ENCODE measurements at places on chromosomes 12 and 14.

GRCh38 chr12:62966990-62967506 is 32.1 kb upstream of the PPM1H start:
- DNase-seq = no peak

- peak; percentile 42 for DNase-seq
Measured at GRCh38 chr12:19410211-19410610, 29.1 kb upstream of the AEBP2 start.

DNA sequence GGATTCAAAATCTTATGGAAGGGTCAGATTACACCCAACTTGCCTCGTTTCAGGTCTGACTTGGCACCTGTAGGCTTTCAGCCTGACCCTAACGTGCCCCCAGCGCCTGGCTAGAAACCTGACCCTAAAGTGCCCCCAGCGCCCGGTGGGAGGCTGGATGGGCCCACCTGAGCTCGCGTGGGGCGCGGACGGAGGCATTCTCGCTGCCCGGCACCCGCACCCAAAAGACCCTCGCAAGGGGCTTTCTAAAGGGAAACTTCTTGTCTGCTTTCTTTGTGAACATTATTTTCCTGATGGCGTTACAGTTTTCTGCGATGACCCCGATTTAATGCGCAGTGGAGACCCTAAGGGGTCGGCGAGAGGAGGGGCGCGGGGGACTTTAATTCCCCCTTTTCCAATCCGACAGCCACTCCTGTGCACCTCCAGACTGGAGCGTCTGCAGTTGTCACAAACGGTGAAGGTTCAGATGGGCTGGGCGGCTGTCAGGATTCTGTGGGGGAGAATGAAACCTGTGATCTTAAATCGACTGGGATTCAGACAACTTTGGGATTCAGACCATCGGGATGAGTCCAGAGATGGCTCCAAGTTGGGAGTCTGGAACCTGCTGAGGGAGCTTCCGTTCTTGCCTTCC is 751 bp upstream of the HRK start:
- DNase-seq = no peak

GRCh38 chr12:126807312-126807865 is 1459.6 kb upstream of the TMEM132C start:
- DNase-seq = no peak

- peak; percentile 42 for DNase-seq
Measured at GRCh38 chr12:3202734-3203446, 125.7 kb downstream of the TSPAN9 start.

DNA sequence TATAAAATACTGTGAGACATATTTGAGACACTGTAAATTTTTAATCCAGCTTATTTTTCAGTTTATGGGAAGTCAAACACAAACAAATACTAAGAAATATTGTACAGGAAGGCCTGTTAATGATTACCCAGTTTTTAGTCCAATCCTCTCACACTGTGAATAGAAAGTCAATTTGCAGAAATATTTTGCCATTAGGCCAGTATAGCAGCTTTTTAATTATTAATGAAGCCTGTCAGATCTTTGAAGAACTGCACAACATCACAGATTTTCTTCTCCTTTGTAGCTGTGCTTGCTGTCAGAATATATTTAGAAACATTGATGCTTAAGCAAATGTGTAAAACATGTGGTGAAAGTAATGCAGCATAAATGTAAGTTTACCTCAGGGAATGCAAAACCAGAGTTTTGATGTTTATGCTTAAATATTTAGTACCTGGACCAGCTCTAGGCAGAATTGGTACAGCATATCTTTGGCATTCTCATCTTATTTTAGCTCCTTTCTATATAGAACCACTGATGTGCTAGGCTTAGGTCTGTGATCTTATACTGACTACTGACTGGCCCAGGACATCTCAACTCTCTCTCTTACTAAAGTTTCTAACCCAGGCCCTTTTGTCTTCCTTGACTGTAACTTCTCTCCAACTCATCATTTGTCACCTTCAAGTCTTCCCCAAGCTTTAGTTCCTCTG is 230.8 kb upstream of the NAV3 start:
- DNase-seq = no peak

DNA sequence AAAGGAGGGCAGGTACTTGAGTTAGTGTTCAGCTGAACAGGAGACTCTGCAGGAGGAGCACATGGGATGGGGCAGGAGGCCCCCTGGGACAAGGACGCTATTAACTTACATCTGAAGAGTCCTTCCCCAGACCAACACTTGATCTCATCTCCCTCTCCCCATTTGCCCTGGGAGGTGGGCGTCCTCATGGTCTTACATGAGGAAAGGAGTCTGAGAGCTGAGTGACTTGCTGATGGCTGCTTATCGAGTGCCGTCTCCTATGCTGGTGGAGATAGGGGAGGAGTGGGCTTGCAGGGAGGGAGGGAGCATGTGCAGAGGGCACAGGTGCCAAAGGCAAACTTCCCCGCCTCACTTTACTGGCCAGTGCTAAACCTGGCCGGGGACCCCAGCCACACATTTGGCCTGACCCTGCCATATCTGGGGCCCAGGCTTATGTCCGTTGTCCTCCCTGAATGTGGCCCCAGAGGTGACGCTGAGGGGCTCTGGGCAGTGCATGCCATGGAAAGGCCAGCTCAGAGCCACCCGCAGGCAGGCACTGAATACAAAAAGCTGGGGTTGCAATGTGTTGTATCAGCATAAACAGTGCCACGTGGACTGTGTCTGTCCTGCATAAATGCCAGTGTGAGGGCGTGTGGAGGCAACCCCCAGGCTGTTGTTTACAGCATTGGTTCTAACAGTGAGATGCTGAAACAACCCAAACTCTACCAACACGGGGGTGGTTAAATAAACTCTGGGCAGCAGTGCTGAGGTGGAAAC is 29.4 kb downstream of the FAIM2 start:
- no peak for DNase-seq

DNA sequence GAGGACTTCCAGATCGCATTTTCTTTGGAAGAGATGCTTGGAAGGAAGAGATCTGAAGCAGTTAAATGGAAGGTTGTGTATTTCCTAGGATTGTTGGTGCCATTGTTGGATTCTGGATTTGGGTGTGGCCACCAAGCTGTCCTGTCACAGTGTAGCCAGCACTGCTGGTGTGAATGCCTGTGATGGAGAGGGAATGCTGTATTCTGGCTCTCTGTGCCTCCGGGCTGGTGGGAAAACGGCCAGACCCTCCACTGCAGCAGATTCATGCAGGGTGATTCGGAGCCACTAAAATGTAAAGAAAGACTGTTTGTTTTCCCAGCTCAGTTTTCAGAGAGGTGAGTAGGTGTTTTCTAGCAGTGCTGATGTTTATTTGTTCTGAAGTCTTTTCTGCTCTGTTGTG is 30.7 kb upstream of the MANSC4 start:
- DNase-seq = no peak

- DNase-seq = peak; percentile 96
Measured at GRCh38 chr14:73662487-73662943, 17.7 kb downstream of the DNAL1 start.

All from fibroblast of skin of right biceps (primary cell).